ENCODE measurements at places on chromosomes 13 and 19. TPM values are rescaled to one million over a fixed set of nuclear protein-coding genes. Genes with fewer than 3 reads are reported as not detected.
A peak's percentile ranks its signal among the peaks of the same experiment; 100 is the strongest.

The ZBTB32 gene
- not detected for polyA plus RNA-seq

The RDH8 gene
- not detected for polyA plus RNA-seq

The SMAD9 gene
- polyA plus RNA-seq = 2.2 TPM

The ONECUT3 gene
- not detected for polyA plus RNA-seq

The C19orf85 gene
- not detected for polyA plus RNA-seq

DNA sequence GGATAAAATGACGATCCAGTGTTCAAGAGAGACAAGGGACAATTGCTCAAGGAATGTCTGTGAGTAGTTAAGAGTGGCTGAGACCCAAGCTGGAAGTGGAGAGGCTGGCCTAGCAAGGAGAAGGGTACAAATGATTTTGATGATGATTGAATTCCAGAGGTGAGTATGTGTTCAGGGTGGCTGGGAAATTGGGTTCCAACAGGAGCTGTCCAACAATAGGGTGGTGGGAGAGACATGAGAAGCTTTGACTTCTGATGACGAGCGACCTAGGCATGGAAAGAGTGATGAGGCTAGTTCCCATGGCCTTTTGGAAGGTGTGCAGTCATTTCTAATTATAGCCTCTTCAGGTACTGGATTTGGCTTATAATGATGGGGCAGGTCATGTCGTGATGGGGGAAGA lies 29.1 kb upstream of the DCLK1 start:
- H3K4me1 ChIP-seq = no peaks in the 10 kb centered on the region
- H3K27ac ChIP-seq = no peak overlapping the region
- H3K4me3 ChIP-seq = no peak overlapping the region
- no peak for DNase-seq

DNA sequence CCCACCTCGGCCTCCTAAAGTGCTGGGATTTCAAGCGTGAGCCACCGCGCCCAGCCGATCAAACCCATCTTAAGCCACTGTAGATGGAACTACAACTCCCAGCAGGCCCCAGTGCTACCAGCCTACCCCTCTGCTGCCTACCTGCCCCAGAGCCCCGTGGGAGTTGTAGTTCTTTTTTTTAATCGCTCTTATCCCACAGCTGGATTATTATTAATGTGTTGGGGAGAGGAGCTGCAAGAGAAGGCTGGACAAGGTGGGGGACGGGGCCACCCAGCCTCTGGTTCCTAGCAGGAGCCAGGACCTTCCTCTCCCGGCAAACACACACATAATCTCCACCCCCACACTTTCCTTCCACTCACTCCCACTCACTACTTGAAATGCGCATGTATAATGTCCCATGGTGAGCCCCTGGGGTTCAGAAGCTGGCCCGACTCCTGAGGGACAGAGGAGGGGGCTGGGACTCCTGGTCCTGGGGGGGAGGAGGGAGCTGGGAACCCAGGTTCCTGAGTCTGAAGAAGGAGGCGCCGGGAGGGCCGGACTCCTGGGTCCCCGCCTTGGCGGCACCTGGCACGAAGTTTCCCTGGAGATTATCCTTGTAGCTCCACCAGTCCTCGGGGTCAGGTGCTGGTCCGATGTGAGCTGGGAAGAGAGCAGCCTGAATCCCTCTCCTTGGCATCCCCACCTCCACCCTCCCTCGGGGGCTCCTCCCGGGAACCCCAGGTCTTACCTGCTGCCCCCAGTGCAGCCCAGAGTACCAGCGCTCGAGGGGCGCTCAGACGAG lies 958 bp downstream of the CA11 start:
- peaks cover 9% of the 10 kb centered on the region for H3K4me1 ChIP-seq
- H3K4me3 ChIP-seq = peak overlapping the region; percentile 40
- H3K27ac ChIP-seq = no peak overlapping the region
- no peaks in the 10 kb centered on the region for H3K36me3 ChIP-seq

DNA sequence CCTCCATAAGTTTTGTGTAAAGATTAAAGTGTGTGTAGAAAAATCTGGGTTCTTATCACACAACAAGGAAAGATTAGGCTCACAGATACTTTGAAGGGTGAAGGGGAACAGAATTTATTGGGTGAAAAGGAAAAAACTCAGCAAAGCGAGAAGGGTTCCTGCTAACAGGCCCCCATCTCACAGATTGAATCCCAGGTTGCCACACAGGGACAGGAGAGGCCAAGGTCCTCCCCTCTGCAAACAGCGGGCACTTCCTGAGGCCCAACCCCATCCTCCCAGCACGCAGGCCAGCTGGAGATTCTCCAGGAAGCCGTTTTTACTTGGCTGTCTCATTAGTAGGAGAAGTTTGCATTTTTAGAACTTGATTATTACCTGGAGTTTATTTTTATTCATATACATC lies 15.2 kb upstream of the ERCC5 start:
- no peak for DNase-seq
- no peak overlapping the region for H3K4me3 ChIP-seq
- H3K27ac ChIP-seq = no peak overlapping the region
- H3K4me1 ChIP-seq = peaks cover 12% of the 10 kb centered on the region

DNA sequence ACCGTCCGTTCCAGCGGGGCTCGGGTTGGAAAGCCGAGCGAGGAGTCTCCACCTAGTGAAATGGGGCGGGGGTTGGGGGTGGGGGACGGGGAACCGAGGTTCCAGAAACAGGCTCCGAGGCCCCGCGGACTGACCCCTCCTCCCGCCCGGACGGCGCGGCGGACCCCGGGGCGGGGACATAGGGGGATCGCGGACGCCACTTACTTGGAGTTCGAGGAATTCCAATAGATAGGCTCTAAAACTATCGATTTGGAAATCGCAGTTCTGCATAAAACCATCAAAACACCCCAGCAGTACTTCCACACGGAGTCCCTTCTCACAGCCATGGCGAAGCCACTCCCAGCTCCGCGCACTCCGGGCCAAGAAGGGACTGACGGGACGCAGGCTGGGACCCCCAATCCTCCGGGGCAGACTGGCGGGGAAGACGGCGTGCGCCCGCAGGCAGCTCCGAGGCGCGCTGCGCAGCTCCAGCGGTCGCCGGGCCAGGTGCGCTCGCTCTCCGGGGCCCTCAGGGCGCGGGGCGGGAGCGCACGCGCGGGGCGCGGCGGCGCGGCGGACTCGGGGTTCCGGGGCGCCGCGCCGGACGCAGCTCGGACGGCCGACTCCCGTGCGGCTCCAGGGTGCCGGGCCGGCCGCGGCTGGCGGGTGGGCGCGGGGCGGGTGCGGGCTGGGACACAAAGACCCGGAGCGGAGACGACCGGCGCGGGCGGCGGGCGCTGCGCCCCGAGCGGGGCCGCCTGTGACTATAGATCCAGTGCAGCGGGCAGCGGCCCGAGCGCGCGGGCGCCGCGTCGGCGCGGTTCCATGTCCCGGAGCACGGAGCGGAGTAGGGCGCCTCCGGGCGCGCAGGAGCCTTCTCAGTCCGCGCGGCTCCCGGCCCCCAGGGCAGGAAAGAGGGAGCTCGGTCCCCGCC lies 567 bp downstream of the EFNB2 start:
- H3K36me3 ChIP-seq = no peaks in the 10 kb centered on the region
- peak overlapping the region; percentile 87 for H3K4me3 ChIP-seq
- H3K27me3 ChIP-seq = no peaks in the 10 kb centered on the region
- DNase-seq = peak; percentile 31

- no peak overlapping the region for H3K4me3 ChIP-seq
- DNase-seq = peak; percentile 40
- H3K27ac ChIP-seq = no peak overlapping the region
- H3K36me3 ChIP-seq = no peaks in the 10 kb centered on the region
These were observed 7.9 kb upstream of the C3 start for GRCh38 chr19:6728346-6728745.

- H3K27ac ChIP-seq = no peak overlapping the region
- no peaks in the 10 kb centered on the region for H3K27me3 ChIP-seq
- H3K36me3 ChIP-seq = no peaks in the 10 kb centered on the region
- H3K4me3 ChIP-seq = no peak overlapping the region
- DNase-seq = no peak
These were observed 11.3 kb downstream of the LGALS13 start for GRCh38 chr19:39613597-39613996.

GRCh38 chr19:9132422-9132821 lies 5.7 kb upstream of the OR7G3 start:
- no peaks in the 10 kb centered on the region for H3K27me3 ChIP-seq
- no peak for DNase-seq
- H3K4me1 ChIP-seq = peaks cover 5% of the 10 kb centered on the region
- H3K27ac ChIP-seq = no peak overlapping the region

DNA sequence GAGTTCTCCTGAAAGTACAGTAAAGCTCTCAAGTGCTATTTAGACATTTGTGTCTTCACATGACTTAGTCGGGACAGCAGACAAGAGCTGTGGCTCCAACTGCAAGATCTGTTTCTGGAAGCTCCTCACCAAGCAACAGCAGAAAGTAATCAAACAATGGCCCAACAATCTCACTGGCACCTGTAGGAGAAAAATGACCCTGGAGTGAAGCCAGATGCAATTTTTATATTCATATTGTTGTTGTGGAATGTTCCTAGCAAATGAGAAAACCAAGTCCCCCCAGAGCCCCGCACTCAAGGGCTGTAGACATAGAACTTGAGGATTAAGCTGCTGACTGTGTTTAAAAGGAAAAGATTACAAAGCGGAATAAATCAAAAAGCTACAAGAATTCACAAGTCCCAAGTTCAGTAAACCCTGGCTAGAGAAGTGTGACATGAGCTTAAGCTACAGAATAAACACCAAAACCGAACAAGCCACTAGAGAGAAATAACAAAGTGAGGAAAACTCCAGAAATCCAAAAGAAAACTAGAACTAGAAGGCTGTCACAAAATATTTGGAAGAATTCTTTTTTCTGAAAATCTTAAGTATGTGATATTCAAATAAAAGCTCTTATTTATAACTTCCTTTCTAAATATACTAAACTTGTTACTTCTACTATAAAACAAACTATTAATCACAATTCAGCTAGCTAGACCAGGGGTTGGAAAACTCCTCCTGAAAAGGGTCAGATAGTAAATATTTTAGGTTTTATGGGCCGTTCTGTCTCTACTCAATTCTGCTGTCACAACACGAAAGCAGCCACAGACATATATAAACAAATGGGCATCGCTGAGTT lies 454.5 kb downstream of the SUCLA2 start:
- H3K27me3 ChIP-seq = no peaks in the 10 kb centered on the region
- no peaks in the 10 kb centered on the region for H3K36me3 ChIP-seq
- H3K27ac ChIP-seq = no peak overlapping the region
- H3K4me3 ChIP-seq = no peak overlapping the region

DNA sequence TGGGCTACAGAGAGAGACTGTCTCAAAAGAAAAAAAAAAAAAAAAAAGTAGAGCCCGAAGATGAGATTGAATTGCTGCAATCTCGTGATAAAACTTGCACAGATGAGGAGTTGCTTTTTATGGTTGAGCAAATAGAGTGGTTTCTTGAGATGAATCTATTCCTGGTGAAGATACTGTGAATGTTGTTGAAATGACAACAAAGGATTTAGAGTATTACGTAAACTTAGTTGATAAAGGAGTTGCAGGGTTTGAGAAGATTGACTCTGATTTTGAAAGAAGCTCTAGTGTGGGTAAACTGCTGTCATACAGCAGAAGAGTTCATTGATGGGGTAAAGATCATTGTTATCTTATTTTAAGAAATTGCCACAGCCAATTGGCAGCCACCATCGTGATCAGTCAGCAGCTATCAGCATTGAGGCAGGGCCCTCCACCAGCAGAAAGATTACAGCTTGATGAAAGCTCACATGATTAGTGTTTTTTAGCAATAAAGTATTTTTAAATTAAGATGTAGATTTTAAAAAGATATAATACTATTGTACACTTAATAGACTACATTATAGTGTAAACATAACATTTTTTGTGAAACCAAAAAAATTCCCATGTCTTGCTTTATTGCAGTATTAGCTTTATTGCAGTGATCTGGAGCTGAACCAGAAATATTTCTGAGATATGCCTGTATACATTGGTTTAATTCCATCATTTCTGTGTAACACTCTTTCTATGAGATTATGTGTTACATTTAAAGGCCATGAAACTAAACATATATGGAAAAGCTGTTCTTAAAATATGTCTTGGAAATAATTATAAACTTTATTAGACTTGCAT lies 43.1 kb downstream of the ZMYM2 start:
- H3K27ac ChIP-seq = no peak overlapping the region
- H3K4me3 ChIP-seq = no peak overlapping the region
- H3K4me1 ChIP-seq = no peaks in the 10 kb centered on the region

DNA sequence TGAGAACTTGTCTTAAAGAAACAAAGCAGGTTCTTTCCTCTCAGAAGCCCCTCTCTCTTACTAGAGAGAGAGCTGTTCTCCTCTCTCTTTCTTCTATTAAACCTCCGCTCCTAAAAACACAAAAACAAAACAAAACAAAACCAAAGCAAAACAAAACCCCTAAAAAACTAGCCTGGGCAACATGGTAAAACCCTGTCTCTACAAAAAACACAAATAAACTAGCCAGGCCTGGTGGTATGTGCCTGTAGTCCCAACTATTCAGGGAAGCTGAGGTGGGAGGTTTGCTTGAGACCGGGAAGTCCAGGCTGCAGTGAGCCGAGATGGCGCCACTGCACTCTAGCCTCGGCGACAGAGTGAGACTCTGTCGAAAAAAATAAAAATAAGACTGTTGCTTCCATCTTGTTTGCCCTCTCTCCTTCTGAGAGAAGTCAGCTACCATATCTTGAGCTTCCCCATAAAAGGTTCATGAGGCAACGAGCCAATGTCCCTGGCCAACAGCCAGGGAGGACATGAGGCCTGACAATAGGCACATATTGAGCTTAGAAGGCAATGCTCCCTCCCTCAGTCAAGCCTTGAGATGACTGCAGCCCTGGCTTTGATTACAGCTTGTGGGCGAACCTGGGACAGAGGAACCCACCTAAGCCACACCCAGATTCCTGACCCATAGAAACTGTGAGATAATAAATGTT lies 17.5 kb upstream of the FLT3 start:
- no peaks in the 10 kb centered on the region for H3K4me1 ChIP-seq
- DNase-seq = peak; percentile 50
- H3K4me3 ChIP-seq = no peak overlapping the region
- H3K36me3 ChIP-seq = no peaks in the 10 kb centered on the region
